ENCODE measurements at places on chromosomes 6 and 20.

- no peak for DNase-seq
Measured at GRCh38 chr20:61278296-61278695, 26.2 kb downstream of the CDH4 start.

GRCh38 chr20:58469616-58470015, 45.6 kb downstream of the APCDD1L start:
- no peak for DNase-seq

DNA sequence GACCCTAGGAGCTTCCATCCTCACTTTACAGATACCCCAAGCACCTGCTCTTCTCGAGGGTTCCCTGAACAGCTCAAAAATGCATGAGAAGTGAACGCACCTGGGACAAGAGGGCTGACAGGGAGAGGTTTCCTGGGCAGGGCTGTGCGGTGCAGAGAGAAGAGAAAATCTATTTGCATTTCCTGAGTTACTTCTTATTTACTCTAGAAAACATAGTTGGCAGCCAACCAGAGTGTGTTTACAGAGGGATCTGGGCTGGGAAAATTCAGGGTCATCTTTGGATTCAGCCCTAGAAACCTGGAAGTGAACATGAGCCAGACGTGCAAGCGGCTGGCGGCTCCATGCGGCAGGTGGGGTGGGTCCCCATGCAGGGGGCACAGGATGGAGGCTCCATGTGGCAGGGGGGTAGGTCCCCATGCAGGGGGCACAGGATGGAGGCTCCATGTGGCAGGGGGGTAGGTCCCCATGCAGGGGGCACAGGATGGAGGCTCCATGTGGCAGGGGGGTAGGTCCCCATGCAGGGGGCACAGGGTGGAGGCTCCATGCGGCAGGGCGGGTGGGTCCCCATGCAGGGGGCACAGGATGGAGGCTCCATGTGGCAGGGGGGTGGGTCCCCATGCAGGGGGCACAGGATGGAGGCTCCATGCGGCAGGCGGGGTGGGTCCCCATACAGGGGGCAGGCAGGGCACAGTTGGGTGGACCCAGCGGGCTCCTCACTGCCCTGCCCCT, 342.0 kb downstream of the TAF4 start:
- no peak for DNase-seq

DNA sequence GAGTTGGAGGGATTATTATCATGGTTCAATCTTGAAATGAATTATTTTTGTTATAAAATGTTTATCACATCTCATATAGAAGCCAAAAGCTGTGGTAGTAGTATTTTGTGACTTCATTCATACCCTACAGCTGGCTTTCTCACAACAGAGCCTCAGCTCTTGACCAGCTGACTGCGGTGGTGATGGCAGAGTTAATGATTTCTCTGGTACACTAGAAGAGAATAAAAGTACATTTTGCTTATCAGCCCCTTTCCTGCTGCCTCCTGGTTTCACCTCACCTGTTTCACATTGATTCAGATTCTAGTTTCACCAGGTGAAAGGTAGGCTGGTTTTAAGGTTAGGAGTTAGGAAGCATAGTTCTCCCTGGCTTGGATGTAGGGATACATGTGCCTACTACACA, 55.7 kb downstream of the AFG1L start:
- no peak for DNase-seq

- no peak for DNase-seq
Measured at GRCh38 chr6:21149470-21149869, 444.1 kb upstream of the SOX4 start.

DNA sequence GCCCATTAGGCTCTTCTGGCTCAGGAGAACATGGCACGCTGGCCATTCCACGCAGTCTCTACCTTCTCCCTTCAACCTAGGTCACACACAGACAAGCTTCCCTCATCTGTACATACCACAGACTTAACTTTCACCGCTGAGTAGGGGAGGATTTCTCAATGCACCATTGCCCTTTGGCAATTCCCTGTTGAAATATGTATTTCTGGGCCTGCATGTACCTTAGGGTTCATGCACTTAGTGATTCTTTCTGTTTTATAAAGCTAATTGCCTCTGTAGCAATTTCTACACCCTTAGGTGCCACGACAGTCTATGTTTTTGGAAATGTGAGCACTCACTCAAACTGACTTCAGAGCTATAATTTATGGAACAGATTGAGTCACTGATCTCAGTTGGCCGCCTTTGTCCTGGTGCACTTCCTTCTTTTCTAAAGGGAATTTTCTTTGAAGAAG, 253.8 kb upstream of the PRDM1 start:
- no peak for DNase-seq

GRCh38 chr6:391559-392440, at the start of gene IRF4:
Gene IRF4, plus strand, starts transcription at chr6:391752. Its CDS starts 1,401 bp downstream, at chr6:393153.
- peak; percentile 38 for DNase-seq

DNA sequence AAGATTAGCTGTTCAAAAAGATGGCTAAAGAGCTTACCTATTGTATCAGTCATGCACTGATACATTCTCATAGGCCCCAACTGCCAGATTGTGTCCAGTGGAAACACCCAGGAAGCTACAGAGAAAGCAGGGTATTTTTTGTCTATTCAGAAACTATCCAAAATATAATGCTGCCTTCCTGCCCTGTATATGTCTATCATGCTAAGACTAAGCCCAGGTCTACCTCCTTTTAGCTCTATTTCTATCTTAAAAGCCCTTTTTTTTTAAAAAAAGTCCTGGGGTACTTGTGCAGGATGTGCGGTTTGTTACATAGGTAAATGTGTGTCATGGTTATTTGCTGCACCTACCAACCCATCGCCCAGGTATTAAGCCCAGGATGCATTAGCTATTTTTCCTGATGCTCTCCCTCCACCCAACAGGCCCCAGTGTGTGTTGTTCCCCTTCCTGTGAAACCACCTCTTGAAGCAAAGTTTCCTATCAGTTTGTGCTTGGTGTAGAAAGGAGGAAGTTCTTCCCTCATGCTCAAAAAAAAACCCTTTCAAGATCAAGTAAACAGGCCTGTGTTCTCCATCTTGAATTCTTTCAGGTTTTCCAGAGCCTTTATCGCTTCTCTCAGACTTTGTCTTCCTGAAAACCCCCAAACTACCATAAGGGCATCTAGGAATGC, 514 bp downstream of the DEFB129 start:
- DNase-seq, result no peak

DNA sequence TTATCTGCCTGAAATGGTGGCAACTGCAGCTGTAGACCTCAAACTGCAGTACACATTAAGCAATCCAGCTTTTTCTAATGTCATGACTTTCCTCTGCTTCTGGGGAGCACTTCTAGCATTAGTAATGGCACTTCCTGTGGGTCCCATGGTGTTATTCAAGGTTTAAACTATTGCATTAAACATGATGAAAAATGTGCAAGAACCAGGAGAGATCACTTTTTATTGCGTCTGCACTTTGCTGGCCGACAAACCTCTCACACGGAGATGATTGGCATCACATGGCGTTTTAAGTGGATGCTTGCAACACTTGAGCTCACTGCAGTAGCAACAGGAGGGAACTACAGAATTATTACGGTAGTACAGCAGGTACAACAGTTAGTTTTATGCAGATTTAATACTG, 148.4 kb downstream of the HIVEP2 start:
- DNase-seq, result no peak

DNA sequence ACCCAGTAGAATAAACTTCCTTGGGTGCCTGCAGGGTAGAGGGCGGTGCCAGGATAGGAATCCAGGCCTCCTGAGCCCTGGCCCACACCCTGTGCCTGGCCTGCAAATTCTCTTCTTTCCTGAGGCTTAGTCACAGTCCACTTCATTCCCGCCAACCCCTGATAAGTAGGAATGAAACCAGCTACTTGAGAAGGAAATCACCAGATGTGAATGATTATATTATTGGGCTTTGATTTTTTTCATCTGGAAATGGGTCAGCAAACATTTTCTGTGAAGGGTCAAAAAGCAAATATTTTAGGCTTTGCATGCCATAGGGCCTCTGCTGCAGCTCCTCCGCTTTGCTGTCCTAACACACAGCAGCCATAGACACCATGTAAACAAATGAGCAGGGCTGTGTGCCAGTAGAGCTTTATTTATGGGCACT, 50.2 kb downstream of the STK35 start:
- no peak for DNase-seq

- no peak for DNase-seq
Measured at GRCh38 chr6:85078058-85078457, 313.7 kb upstream of the TBX18 start.

DNA sequence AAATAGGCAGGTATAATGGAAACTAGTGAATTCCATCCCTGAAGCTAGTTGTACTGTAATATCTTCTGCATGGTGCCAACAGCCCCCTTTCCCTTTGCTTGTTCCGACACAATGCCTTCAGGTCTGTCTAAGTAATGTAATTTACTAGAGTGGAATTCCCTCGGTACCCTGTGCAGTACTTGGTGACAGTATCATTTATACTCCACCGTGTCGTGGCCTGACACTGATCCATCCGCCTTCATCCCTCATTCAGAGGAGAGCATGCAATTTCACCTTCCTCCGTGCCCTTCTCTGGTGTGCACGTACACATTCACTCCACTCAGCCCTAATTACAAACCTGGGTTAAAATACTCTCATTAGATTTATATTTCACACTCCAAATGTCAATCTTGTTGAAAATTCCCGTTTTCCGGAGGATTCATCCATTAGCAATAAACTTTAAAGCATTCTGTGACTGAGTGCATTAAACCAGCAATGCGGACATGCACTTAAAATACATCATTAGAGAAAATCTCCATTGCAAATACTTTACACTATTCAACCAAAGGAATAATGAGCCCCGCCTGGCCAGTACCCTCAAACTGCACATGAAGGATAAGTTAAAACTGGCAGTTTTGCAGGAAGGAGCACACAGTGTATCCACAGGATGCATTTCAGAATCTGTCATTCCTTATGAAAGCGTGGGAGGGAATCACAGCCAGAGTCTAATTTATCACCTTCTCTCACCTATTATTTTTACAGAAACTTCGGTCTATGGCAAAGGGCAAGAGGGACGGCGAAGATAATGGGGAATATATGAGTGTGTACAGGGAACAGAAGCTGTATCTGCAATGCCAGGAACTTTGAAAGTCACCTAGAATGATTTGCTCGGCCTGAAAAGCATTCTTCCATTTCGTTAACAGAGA, 182.5 kb downstream of the GJA10 start:
- no peak for DNase-seq

GRCh38 chr6:40577672-40578071, 9.5 kb downstream of the LRFN2 start:
- no peak for DNase-seq

- no peak for DNase-seq
Measured at GRCh38 chr6:130852844-130853554, 25.8 kb downstream of the SMLR1 start.

GRCh38 chr6:43869079-43869710, 99.2 kb downstream of the VEGFA start:
- no peak for DNase-seq

GRCh38 chr6:152094992-152095592, 287.6 kb downstream of the ESR1 start:
- no peak for DNase-seq

- no peak for DNase-seq
Measured at GRCh38 chr6:148226284-148226683, 116.4 kb upstream of the SASH1 start.

DNA sequence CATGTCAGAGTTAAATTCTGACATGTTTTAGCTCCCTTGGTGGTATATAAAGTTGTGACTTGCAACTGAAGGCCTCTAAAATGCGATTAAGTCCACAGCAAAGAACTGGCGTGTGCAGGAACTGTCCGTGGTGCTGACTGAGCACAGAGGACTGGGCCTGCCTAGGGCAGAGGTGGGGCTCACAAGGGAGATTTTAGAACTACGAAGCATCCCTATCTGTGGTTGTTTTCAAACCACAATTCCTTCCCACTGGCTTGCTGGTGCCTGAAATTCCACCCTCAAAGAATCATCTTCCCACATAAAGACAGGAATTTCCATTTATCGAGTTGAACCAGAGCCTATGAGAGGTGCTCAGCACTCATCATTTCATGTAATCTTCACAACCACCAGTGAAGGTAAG, 30.1 kb downstream of the RIMS4 start:
- DNase-seq, result peak; percentile 15

GRCh38 chr6:3211681-3212080, 15.8 kb downstream of the TUBB2B start:
- DNase-seq, result no peak

DNA sequence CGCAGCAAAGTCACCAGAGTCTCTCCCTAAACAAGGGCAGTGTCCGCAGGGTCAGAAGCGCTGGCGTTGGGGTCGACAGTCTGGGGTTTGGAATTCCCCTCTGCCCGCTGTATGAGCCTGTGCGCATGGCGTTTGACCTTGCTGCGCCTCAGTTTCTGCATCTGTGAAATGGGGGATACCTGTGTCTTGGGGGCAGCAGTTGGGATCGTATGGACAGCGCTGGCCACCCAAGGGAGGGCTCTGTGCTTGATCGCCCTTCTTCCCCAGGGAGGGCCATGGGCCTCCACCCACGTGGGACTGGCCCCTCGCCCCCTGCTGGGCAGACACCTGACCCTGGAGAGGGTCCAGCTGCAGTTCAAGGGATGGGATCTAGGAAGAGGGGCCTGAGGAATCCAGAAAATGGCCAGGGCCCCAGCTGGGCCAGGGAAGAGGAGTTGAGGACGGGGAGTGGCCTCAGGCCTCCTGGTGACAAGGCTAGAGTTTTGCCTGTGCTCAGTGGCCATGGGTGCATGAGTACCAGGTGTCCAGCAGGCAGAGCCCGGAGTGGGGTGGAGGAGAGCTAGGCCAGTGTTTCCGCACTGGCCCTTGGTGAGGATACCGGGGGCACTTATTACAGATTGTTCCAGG, 26.4 kb upstream of the PHACTR3 start:
- no peak for DNase-seq

DNA sequence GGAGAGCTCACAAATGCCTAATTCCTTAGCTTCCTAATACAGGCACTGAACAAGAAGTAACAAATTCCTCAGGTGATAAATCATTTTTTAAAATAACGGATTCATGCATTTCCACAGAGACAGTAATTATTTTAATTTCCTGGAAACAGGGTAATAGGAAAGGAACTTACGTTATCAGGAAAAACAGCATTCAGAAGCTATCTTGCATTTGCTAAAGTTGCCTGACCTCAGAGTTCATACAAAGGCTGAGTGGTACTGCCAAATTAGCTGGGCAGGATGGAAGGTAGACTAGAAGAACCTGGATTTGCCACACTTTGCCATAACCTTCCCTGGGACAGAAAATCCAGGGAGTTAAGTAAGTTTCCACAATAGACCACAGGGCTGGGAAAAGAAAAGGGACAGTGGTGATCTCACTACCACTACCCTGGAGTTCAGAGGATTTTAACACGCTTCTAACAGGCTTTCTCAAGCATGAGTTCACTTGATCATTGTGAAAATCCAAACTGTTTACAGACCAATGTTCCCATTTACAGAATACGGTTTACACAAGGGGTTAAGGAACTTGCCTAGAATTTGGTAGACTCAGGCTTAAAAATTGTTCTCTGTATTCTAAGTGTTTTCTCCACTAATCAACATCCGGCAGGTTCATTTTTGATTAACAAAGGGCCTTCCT, 57.0 kb downstream of the KIF13A start:
- no peak for DNase-seq

DNA sequence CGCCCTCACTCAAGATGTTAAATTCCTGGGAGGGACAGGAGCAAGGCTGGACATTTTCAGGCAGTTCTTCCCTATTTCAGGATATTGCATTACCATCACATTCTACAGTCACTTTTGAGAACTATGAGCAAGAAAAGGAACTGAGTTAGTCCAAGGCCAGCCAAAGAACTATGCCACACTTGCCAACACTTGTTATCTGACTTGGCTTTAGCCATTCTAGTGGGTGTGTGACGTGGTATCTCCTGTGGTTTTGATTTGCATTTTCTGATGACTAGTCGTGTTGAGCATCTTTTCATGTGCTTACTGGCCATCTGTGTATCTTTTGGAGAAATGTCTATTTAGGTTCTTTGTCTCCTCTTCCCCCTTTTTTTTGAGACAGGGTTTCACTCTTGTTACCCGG, 12.0 kb downstream of the XRN2 start:
- no peak for DNase-seq
